ENCODE measurements at places on chromosomes 11 and 22.

- no peak for DNase-seq
Observed at GRCh38 chr11:123098990-123099389, 37.1 kb upstream of the HSPA8 start.

DNA sequence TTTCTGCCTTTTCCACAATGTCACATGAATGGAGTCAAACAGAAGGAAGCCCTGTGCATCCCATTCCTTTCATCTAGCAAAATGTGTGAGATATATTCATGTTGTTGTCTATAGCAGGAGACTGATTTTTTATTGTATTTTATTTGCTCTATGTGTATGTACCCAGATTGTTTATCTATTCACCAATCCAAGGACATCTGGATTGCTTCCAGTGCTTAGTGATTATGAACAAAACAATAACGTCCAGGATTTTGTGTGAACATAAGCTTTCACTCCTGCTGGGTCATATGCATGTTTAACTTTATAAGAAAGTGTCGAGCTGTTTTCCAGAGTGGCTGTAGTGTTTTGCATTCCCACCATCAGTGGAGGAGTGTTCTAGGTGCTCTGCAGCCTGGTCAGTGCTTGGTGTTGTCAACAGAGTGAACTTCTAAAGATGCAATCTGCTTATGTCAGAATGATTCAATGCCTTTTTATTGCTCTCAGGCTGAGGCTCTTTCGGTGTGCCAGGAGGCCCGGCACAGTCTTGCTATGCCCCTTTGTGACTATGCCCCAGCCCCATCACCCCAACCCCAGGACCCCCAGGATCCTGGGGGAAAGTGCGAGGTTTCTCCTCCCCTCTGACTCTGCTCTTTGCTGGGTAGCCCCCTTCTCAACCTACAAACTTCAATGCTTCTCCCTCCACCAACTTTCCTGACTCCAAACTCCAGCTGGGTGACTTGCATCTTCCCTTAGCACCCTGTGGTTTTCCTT is 19.9 kb upstream of the SYT13 start:
- DNase-seq, result no peak

- DNase-seq, result no peak
Observed at GRCh38 chr22:39496131-39496838, 5.8 kb upstream of the MIEF1 start.

DNA sequence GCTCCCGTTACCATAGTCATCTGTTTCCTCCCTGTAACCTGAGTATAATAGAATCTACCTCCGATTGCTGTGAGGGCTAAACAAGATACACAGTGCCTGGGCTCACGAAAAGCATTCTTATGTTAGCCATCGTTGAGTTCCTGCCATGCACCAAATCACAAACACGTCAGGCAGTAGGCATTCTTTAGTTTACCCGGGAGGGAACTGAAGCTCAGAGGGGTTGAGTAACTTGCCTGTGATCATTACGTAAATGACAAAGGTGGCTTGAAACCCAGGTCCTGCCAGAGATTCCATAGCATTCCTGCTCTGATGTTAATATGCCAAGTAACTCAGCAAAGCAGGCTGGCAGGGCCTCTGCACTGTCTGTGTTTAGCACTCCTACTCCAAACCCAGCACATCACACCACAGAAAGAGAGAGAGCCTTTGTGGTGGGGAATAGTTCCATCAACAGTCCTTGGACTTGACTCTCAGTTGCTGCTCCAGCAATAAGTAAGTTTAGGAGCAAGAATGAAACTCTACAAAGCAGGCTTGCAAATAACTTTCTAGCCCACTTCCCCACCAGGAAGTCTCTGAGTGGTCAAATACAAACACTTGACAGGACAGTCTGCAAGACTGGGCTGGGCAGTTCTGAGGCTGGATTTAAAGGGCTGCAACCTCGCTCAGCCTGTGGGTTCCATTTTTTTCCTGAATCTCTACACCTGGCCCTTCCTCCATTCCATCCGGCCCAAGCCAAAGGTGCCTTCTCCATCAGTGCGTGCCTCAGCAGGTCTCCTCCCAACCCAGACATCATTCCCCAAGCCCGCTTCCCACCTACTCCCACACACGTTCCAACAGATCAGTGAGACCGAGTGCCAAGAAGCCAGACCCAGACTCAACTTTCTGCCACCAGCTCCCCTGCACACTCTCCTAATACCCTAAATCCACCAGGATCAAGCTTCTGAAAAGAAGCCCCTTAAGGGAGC is 1.1 kb downstream of the SCN2B start:
- no peak for DNase-seq

DNA sequence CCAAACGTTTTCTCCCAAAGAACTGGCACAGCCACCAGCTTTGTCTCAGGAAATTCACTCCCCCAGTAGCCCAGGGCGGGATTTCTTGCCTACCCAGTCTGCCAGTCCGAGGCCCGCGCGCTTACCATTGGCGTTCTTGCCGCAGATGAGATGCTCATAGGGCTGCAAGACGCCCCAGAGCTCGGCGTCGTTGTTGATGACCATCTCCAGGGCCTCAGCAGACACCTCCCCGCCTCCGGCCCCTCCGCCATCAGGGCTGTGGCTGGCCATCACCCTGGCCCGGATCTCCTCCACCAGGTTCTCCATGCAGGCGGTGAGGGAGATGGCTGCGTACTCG is 1.3 kb downstream of the ABTB2 start:
- DNase-seq, result no peak

GRCh38 chr22:17627961-17628405 is 566 bp downstream of the ATP6V1E1 start:
- no peak for DNase-seq

GRCh38 chr11:91156041-91156440 is 933.2 kb upstream of the CHORDC1 start:
- DNase-seq, result no peak

DNA sequence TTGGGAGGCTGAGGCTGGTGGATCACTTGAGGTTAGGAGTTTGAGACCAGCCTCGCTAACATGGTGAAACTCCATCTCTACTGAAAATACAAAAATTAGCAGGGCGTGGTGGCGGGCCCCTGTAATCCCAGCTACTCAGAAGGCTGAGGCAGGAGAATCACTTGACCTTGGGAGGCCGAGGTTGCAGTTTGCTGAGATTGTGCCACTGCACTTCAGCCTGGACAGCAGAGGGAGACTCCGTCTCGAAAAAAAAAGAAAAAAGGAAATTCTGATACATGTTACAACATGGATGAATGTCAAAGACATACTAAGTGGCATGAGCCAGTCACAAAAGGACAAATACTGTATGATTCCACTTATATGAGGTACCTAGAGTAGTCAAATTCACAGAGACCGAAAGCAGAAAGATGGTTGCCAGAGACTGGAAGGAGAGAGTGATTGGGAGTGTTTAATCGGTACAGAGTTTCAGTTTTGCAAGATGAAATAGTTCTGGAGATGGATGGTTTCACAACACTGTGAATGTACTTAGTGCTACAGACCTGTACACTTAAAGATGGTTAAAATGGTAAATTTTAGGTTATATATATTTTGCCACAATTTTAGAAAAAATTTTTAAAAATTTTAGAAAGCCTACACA is 92.3 kb downstream of the BLID start:
- DNase-seq, result no peak

DNA sequence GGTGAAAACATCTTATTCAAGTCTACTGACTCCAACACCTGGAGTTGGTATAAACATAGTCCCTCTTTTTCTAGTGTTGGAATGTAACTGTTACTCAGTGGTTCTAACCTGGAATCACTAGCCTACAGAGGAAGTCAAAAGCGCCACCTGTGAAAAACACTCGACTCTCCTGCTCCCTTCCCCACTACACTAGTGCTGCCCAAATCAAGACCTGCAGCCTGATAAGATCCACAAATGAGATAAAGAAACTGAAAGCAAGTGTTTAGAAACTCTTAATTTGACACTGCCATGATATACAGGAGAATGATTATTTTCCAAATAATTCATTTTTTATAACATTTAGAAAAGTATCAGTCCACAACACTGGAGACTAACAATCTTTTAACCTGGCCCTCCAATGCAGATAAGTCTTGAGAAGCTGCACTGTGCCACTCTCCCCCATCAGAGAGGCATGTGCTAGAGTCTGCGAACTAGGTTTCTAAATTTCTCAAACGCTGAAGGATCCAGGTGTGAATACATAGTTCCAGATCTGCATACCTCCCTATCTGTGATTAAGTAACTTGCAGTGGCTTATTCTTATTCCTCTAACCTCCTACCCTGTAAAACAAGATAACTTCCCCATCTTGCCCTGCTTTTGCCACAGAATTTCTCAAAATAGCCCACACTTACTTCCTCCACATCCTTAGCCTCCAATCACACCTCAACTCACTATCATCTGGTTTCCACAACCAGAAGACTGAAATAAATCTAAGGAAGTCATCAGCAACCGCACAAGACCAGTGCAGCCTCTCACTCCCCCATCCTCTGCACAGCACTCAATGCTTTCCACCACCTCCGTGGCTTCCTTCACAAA is 88.1 kb downstream of the RRAS2 start:
- no peak for DNase-seq

DNA sequence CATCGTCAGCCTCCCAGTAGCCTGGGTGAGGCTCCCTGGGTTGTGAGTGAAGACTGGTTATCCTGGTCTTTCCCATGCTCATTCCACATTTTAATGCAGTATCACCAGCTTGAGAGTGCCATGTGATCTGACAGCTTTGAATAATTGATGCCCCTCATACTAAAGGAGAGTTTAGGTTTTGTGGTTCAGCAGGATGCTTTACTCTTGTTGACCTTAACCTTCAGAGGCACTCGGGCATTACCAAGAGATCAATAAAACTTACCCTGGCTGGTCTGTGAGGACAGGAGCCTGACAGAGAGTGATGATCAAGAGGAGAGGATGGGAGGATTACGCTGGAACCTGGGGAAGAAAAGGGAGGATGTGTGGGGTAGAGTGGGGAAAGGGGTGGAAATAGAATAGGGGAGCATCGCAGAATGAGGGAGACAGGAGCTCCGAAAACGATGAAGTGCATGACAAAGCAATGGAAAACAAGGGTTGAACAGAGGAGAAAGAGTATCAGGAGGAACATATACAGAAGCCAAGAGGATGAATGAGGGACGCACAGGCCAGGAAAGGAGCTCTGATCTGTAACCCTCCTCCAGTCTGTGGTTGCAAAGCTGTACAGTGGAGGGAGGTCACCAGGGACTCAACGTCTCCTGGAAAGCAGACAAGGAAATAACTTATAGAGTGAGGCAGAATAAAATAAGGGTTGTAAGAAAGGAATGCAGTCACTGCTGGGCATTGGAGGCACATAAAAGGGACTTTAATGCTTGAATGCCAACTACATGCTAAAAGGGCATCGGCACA is 594.5 kb downstream of the NTM start:
- no peak for DNase-seq

GRCh38 chr22:48677621-48678020 is 1150.1 kb downstream of the BRD1 start:
- DNase-seq, result no peak

- no peak for DNase-seq
Observed at GRCh38 chr11:122604621-122605020, 50.9 kb upstream of the UBASH3B start.

DNA sequence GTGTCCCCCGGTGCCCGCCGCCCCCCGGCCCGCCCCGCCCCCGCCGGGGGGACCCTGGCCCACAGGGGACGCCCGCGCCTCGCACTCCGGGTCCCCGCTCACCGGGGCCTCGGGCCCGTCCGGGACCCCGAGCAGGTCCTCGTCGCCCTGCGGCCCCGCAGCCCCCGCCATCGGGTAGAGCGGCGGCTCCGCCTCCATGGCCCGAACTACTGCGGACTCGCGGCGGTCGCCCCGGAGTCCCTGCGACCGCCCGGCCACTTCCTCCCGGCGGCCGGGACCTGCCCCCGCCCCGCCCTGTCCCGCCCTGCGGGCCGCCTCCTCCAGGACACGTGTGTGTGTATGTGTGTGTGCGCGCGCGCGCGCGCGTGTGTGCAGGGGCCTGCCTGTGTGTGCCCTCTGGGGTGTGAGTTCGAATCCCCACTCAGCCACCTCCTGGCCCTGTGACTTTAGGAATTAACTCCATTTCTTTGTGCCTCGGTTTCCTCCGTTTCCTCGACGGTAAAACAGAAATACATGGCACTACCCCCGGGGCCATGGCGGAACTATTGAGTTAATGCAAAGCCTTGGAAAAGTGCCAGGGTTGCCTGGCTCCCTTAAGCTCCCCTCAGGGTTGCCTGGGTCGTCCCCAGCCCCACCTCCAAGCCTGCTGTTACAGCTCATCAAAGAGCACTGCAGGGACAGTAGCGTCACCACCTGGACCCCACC is at the start of gene UNC93B1:
TSS of gene UNC93B1 (minus strand) at position 252 of the 705 bp plus-strand sequence. CDS start at position 198, 54 bp downstream.
- DNase-seq, result no peak

DNA sequence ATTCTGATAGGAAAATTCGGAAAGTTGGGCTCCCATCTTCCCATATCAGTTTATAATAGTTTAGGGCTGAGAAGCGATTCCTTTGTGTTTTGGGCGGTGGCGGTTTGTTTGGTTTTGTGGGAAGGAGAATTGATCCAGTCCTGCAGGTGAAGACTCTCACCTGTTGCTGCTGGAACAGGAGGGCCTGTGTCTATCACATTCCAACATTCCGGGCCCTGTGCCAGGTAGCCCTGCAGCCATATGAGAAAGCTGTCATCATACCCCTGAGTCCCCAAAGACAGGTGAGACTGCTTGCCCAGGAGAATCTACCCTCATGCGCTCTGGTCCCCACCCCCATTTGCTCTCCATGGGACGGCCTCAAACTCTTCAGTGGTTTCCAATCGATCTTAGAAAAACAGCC is 62.1 kb downstream of the TRAF6 start:
- no peak for DNase-seq

DNA sequence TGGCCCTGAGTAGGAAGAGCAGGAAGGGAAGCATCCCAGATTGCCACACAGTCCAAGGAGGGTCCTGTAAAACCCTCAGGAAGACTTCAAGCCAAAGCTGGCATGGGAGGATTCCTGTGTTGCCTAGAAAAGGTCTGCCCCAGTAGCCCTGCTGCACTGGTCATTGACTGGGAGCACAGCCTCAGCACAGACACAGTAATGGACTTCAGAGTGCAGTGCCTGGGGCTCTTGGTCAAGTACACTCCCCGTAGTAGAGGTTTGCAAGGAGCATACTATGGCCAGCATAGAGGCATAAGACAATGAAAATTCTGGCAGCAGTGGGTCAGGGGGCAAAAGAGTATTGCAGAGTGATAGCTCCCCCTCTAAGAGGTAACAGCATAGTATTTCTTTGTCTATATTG is 36.2 kb upstream of the FJX1 start:
- DNase-seq, result no peak

DNA sequence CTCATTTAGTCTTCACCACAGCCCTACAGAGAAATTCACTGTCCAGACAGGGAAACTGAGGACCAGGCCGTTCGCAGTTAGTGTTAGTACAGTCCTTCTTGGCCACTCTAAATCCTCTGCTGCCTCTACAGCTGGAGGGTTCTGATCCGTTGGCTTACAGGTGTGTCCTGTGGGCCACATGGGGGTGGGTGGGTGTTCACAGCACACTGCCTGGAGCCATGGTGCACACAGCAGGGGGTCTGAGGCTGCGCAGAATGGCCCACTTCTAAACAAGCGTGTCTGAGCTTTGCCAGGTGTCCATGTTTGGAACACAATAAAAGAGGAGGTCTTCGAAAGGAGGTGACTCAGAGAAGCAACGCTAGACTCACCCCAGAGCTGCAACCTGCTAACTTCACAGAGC is 249.0 kb downstream of the ST3GAL4 start:
- DNase-seq, result no peak

- no peak for DNase-seq
Observed at GRCh38 chr11:71055925-71056324, 196.5 kb downstream of the SHANK2 start.

- DNase-seq, result no peak
Observed at GRCh38 chr22:19644314-19645223, 69.7 kb upstream of the SEPTIN5 start.

- DNase-seq, result no peak
Observed at GRCh38 chr11:32172041-32172847, 81.4 kb downstream of the RCN1 start.

- DNase-seq, result no peak
Observed at GRCh38 chr11:100766764-100767163, 79.7 kb downstream of the ARHGAP42 start.

- no peak for DNase-seq
Observed at GRCh38 chr22:47345025-47345424, 582.6 kb downstream of the TBC1D22A start.

All from glomerular endothelial cell (primary cell).